Neural crest cell (in vitro differentiated cells): ENCODE measurements at places on chromosomes 3 and 15. TPM values are rescaled to one million over a fixed set of nuclear protein-coding genes. Genes with fewer than 3 reads are reported as not detected.

GRCh38 chr3:179181021-179181472, 32.9 kb downstream of the PIK3CA start:
- no peak for DNase-seq

DNA sequence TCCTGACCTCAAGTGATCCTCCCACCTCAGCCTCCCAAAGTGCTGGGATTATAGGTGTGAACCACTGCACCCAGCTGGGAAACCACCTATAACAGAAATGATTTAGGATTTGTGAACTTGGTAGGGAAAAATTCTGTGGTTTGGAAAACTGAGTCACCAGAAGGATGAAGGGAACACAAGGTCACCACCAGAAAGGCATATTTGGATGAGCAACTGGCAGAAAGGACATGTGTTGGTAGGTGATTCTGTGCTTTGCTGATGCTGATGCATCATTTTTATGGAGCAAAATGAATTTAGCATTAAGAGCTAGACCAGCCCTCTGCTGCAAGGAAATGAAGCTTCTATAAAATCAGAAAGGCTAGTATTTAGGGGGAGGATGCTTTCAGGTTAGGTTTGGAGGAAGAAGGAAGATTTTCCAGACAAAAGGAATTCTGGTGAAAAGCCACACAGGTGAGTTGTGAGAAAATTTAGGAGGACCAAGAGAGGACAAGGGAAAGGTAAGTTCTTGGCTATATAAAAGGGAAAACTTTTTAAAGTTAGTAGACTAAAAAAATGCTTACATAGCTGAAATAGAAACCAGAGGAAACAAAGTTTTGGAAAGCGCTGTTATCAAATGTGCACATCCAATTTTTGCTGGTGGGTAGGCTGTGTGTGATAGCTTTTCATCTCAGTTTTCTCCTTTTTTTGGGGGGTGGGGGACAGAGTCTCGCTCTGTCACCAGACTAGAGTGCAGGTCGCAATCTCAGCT, 3.6 kb downstream of the PXK start:
- no peak for DNase-seq

GRCh38 chr3:44892689-44893088, 18.3 kb downstream of the TGM4 start:
- no peak for DNase-seq

GRCh38 chr3:65284961-65285360, 597.2 kb upstream of the ADAMTS9 start:
- DNase-seq: no peak

Gene ATP13A4
- total RNA-seq: 0.30 and 0.57 TPM in 2 replicates

Gene UROC1
- not detected in 2 replicates for total RNA-seq

DNA sequence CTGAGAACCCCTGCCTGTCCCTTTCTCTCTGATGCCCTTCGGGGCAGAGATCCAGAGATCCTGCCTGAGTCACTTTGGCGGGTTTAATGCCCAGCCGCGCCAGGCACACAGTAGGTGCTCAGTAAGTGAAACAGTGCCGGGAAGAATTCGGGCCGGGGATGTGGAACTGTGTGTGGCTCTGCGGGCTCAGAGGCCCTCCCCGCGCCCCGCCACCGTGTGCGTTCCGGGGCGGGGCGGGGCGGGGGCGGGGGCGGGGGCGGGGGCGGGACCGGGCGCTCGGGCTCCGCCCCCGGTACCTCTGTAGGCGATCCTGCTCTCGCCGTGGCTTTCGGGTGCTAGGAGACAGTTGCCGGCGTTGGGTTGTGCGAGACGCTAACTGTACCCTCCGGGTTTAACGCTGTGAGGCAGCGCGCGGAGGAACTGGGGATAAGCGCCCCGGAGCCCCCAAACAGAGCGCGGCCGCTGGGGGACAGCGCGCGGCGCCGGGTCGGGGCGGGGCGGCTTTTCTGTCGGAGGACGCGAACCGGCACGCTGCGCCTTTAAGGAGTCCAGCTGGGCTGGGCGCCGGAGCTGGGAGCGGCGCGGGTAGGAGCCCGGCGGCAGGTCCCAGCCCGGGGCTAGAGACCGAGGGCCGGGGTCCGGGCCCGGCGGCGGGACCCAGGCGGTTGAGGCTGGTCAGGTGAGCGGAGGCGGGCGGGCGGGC, at the start of gene ABHD6:
TSS of gene ABHD6 (plus strand) at position 555 of the 703 bp plus-strand sequence. CDS start 18,795 bp downstream, outside the sequence.
- DNase-seq: peak; percentile 82

Gene RAB27A
- 5.9 and 6.5 TPM in 2 replicates for total RNA-seq

GRCh38 chr15:96330450-96331143, at the start of gene NR2F2:
NR2F2 (plus strand) TSS chr15:96330700; CDS start chr15:96332106, 1,406 bp downstream.
- DNase-seq: peak; percentile 88

Gene DOCK3
- 5.0 and 5.4 TPM in 2 replicates for total RNA-seq

DNA sequence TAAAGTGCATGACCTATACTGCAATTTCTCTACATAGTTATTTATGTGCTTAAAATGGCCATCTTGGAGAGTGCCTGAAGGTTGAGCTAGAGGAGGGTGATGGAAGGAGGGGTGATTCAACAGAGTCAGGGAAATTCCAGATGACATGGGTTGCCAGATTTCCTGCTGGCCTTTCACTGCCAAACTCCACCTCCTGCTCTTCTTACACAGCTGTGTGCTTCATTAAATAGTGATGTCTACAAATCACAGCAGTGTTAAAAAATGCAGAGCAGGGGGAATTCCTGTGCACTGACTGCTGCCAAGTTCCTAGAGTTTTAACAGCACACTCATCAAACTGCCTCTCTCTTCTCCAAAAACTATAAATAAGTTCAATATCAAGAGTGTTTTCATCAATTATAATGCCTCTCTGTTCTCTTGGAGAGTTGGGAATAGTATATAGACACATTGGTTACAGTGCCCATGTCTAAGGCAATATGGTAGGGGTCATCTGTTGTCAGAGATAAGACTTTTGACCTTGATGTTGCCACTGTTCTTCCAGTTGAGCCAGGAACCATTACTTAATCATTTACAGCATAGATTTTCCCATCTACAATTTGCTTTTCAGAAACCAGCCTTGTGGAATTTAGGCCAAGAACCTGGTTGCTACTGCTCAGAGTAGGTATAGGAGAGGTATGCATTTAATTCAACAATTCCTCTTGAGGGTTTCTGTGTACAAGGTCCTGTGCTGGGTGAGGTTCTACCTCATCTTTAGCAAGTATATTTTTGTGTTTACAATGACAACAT, 79.6 kb downstream of the TP63 start:
- DNase-seq: no peak

Gene SLC24A5
- total RNA-seq: 0.16 TPM in 1 of 2 replicates, not detected in the other

GRCh38 chr3:194246709-194247349, 104.3 kb downstream of the CPN2 start:
- DNase-seq: no peak

- no peak for DNase-seq
Measured at GRCh38 chr3:69871868-69872267, 127.7 kb upstream of the SAMMSON start.

DNA sequence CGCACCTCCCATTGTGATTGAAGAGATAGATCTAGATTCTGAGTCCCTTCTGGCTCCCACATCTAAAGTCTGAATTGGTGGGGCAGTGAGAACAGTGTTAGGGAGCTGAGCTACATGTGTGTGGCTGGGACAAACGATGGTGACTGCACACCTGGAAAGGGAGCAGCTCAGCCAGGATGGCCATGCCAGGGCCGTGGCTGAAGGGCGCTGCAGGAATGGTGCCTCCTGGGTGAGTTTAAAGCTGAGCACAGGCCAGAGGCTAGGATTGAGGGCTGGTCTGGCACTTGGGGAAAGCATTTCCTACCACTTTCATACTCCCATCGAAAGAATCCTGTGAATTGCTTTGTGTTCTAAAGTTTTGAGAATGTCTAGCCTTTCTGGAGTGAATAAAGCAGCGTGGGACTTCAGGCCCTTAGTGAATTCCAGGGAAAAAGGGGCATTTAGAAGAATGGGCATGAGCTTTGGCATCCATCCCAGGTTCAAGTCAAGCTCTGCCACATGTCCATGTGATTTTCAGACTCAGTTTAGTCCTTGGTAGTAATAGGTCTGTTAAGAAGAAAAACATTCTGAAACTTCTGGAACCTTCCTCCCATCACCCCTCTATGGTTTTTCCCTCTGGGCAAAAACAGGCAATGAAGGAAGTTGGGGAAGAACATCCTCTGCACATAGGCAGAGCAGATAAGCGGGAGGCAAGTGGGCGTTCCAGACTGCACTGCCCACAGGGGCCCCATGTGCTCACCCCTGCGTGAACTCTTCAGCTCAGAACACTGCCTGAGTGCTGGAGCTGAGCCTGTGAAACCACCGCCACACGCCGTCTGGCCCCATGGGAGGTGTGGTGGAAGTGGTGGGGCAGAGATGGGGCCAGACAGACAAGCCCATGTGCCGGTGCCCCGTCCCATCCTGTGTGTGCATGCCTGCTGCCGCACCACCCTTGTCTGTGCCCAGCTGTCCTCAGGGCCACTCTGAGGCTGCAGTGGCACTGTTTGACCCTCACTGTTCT, 12.9 kb upstream of the CPNE9 start:
- DNase-seq: no peak

DNA sequence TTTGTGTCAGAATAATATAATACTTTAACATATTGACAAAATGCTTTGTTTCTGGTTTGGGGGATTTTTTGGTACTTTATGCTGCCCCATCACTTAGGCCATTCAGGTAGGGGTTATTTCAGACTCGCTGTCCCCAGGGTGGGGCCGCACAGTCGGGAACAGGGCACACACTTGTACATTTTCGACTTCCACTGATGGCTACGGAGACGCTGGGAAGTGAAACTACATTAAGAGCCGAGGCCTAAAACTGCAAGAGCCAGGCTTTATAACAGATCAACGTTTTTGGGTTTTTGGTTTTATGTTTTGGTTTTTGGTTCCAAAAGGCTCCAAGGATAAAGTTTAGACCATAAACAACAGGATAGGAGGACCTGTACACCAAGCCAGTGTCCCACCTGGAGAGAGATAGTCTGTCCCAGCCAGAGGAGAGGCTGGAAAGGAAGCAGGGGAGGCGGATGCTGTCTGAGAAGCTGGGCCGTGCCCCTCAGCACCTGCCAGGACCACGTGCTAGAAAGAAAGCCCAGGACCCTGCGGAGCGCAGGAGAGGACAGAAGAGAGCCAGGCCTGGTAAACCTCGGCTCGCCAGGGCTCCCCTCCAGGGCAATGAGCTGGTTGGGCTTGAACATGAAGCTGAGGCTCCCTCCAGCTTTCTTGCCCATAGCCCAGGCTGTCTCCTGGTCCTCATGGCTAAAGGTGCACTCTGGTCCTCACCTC, 111.7 kb downstream of the CHSY1 start:
- no peak for DNase-seq

- no peak for DNase-seq
Measured at GRCh38 chr3:44902628-44903027, 28.2 kb downstream of the TGM4 start.

DNA sequence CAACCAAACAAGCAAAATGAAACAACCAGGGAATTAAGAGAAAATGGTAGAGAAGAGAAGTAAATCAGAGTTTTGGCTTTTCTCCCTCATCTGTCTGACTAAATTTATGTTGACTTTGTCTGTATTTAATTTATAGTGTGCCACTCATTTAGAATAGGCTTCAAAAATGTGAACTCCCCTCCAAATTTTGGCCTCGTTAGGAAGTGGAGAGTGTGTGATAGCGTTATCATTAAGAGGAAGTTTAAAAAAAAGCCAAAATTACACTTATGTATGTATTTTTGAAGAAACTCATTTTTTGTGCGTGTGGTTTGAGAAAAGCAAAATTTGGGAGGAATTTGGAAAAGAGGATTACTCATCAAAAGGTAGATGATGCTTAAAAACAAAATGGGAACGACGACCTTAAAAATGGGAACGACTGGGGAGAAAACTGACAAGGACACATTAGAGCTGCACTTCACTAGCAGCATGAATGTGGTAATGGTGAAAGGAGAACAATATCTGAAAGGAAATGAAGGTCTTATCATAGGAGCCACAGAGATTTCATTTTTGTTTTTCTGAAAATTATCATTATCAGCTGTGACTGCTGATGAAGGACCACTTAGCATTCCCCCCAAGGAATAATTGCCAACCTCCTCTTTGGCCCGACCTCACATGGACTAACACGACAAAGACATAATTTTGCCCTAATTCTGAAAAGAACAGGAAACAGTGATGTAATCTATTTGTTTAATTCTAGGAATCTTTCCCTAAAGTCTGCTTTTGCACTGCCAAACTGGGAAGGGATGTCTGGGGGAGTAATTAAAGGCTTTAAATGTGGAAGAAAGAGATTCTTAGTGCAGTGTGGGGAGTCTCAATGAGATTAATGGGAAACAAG, 163.2 kb upstream of the P2RY1 start:
- DNase-seq: no peak

Gene C3orf22
- total RNA-seq: not detected in 2 replicates

Gene SI
- total RNA-seq: not detected in 2 replicates

DNA sequence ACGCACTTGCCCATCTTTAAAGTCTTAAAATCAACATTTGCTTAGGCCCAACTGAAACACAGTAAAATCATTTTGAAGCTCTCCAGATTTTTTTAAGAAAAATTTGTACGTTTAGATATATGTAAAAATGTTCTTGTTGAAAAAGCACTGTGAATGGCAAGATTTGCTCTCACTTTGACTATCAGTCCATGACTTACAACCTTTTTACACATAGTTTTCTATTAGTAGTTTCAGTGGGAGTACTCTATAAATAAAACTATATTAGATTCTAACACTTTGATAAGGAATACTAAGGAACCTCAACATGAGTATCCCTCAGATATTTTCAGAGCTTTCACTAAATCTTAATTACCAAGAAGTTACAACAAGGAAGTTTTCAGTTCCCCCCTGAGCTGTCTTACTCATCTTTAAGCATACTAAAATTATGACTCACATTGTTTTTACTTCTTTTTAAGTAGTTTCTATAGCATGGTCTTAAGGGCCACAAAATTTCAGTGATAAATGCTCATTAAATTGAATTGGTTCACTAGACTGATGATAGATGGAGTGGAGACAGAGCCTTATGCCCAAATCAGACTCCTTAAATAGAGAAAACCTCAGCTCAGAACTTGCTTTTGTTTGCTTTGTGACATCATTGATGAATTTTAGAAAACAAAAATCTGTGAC, 31.6 kb upstream of the RAP2B start:
- DNase-seq: no peak

- no peak for DNase-seq
Measured at GRCh38 chr3:142987080-142987700, 14.2 kb upstream of the U2SURP start.

Gene KY
- total RNA-seq: 0.33 and 0.52 TPM in 2 replicates

DNA sequence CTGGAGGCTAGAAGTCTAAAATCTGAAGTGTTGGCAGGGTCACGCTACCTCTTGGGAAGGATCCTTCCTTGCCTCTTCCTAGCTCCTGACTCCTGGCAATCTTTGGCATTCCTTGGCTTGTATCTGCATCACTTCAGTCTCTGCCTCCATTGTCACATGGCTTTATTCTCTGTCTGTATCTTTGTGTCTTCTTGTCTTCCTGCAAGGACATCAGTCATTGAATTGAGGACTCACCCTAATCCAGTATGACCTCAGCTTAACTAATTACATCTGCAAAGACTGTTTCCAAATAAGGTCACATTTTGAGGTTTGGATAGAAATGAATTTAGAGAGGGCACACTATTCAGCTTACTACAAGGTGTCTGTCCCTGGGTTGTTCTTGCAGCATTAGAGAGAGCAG, 31.1 kb upstream of the UTS2B start:
- DNase-seq: no peak

Gene LRRC2
- total RNA-seq: 0.12 TPM in 1 of 2 replicates, not detected in the other

- DNase-seq: no peak
Measured at GRCh38 chr3:125322166-125322565, 53.0 kb downstream of the ZNF148 start.

- DNase-seq: no peak
Measured at GRCh38 chr15:85443046-85443445, 62.6 kb downstream of the AKAP13 start.
